ENCODE measurements at places on chromosomes 1 and 21.
A peak's percentile ranks its signal among the peaks of the same experiment; 100 is the strongest.

DNA sequence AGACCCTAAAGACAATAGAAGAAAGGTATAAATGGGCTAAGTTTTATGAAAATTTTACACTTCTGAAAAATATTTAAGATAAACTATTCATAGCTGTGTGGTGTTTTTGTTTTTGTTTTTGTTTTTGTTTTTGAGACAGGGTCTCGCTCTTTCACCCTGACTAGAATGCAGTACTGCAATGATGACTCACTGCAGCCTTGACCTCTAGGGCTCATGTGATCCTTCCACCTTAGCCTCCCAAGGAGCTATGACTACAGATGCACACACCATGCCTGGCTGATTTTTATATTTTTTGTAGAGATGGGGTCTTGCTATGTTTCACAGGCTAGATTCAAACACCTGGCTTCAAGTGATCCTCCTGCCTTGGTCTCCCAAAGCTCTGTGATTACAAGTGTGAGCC lies 66.6 kb downstream of the PUM1 start:
- no peak for DNase-seq

- no peak for DNase-seq
Measured at GRCh38 chr1:204222764-204223055, 8.9 kb upstream of the GOLT1A start.

DNA sequence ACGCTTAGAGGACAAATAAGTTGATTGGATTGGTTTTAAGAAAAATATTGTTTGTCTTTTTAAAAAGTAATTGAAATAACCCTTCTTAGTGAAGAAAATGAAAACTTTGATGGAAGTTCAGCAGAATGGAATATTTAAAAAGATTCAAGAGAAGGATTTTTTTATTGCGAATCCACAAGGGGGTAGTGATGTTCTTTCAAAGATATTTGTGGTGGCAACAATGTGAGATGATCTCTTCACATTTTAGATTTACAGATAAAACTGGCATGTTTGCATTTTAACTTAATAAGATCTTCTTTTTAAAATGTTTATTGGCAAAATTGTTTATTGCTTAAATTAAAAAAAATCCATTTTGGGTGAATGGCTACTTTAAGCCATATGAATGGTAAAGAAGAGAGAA lies 8.9 kb downstream of the CAMTA1 start:
- DNase-seq, result peak; percentile 31

DNA sequence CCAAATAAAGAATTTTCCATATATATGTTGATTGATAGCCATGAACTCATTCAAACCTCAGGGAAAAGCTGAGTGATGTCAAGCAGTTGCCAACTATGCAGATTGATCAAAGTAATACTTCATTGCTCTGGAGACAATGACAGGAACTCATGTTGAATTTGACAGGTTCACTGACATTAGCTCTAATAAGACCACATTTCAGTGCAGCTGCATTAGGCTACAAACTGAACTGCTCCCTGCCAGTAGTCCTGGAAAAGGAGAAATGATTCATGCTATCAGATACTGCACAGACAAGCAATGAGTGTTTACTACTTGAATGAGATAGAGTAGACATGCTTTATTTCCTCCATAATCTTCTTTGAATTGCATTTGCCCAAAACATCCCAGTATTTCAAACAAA lies 948.4 kb downstream of the MRPL39 start:
- no peak for DNase-seq

- peak; percentile 24 for DNase-seq
Measured at GRCh38 chr1:174023440-174023839, 1.3 kb upstream of the RC3H1 start.

DNA sequence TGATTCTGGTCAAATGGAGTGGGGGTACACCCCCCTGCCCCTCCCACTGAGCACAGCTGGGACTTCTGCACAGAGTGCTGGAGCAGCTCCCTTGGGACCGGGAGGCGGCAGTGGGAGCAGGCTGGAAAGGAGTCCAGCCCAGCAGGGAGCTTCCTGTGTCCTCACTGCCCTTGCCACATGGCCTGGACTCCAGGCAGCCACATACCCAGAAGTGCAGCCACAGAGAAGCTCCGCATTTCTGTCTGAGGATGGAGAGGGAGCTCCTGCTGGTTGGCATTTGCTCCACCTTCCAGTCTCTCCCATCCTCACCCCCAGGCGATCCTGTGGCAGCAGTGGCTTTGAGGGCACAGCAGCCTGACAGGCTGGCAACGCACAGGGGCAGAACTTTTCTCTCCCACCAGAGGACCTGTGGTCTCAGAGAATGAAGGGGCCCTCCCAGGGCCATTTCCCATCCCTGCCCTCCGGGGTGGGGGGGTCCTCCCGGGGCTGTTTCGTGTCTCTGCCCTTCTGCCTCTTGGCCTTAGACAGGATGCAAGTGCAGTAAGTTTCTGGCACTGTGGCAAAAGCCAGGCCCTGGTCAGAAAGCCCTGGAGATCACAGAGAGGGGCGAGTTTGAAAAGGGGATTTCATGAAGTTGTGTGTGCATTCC lies 103.6 kb upstream of the COL6A1 start:
- DNase-seq, result no peak

DNA sequence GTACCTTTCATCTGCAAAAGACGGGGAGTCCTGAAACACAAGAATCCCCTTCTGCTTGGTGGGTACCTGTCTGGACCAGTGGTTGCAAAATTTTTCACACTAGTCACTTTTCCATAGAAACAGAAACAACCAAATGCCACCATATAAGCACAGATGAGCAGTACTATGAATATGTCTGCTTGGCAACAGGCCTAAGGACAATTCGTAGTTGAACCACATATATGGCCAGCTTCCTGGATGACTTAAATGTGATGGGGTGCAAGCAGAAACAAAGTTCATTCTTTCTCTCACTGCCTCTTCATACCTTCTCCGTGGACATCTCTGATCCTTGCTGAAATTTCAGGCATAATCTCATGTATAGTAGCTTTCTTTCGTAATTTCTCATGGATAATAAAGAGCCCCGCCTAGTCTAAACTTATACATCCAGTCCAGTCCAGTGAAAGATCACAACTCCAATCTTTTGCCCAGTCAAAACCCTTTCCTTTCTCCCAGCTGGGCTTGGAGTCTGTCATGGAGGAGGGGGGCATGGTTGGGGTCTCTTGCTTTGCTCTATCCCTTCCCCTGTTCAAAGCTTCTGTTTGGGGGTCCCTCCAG lies 7.0 kb downstream of the FCAMR start:
- no peak for DNase-seq

DNA sequence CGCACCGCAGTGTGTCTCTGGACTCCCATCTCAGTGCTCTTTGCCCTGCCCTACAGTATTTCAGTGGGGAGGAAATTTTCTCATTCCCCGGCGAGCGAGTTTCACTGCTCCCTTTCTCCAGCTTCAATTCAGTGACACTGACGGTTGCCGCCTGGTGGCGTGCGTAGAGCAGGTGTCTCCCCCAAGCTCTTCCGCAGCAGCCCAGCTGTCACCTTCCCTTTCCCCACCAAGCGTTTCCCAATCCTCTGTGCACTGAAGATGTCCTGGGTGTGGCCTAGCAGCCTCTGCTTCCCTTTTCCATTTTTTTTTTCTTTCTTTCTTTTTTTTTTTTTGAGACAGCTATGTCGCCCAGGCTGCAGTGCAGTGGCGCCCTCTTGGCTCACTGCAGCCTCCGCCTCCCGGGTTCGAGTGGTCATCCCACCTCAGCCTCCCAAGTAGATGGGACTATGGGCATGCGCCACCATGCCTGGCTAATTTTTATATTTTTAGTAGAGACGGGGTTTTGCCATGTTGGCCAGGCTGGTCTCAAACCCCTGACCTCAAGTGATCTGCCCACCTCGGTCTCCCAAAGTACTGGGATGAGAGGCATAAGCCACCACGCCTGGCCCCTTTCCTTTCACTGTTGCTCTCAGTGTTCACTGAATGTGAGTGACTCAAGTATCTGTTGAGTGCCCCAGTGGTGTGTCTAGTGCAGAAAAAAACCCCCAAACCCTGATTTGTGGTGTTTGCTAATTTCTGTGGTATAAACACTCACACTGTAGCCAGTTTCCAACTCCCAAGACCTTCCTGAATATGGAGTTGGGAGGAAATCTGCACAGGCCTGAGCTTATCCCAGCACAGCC lies 30.1 kb downstream of the TNFRSF1B start:
- no peak for DNase-seq

DNA sequence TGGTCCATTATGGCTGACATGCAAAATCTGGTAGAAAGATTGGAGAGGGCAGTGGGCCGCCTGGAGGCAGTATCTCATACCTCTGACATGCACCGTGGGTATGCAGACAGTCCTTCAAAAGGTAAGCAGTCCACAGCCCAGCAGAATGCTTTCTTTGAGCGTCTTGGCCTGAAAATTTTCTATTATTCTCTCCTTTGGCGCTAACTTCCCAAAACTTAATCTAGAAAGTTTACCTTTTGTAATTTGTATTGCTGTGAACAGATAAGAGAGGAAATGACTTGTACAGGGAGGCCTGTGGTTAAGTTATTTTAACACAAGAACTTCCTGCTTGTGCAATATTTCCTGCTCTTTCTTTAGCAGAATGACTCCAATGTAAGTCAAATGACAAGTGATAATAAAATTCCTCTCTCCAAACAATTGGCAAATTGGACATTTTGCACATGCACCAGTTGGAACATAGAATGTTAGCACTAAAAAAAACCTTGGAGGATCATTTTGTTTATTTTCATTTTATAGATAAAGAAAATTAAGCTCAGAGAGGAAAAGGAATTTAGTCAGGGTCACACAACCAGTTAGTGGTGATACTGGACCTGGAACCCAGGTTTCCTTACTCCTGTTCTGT lies 18.9 kb downstream of the CAP1 start:
- DNase-seq, result no peak

DNA sequence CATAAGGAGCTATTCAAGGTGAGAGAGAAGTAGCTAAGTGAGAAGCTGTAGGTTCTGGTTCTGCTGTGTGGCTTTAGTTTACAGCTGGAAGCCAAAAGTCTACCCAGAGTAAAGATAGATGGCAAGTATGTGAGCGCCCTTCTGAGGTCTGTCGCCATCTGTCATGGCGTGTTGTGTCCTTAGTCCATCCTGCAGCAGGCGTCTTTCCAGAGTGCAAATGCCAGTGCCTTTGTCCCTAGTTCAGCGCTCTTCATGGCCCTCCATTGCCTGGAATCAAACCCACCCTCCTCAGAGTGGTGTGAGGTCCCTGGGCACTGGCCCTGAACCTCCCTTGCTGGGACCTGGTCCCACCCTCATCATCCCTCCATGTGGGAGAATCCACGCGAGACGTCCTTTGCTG lies 96.6 kb downstream of the ADARB1 start:
- no peak for DNase-seq

DNA sequence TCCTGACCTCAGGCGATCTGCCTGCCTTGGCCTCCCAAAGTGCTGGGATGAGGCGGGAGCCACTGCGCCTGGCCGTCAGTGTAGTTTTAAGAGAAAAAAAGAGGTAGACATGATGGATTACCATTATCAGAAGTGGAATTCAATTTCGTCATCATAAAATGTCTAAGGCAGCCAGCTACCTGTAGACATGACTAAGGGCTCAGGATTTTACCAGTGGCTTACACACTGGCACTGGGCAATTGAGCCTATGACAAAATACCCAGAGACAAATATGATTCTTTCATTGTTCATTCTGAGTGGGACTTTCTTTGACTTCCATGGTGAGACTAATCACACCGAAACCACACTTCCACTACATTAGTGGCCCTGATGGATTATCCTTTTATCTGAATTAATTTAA lies 181.5 kb downstream of the GABPA start:
- DNase-seq, result no peak

- DNase-seq, result no peak
Measured at GRCh38 chr21:41711416-41712007, 55.3 kb downstream of the RIPK4 start.

GRCh38 chr1:221565711-221566110 lies 176.2 kb downstream of the DUSP10 start:
- DNase-seq, result no peak

Measured in SW 1271 (cell line).